ENCODE measurements at places on chromosomes 1 and 21. TPM values are rescaled to one million over a fixed set of nuclear protein-coding genes. Genes with fewer than 3 reads are reported as not detected.
A peak's percentile ranks its signal among the peaks of the same experiment; 100 is the strongest.

DNA sequence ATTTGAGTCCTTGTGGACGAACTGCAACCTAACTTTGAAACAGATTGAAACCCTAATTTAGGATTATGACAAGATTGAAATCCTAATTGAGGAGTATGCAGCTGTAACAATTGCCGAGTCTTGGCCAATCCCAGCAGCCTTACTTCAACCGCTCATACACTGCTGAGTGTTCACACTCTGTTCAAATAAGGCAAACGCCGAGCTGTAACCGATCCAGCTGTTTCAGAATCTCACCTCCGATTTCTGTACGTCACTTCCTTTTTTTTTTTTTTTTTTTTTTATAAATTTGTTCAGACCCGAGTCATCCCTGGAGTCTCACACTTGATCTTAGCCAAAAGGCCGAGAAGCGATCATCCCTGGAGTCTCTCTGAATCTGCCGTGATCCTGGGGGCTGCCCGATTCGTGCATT lies 22.3 kb upstream of the ATP5PO start:
- no peak for DNase-seq

DNA sequence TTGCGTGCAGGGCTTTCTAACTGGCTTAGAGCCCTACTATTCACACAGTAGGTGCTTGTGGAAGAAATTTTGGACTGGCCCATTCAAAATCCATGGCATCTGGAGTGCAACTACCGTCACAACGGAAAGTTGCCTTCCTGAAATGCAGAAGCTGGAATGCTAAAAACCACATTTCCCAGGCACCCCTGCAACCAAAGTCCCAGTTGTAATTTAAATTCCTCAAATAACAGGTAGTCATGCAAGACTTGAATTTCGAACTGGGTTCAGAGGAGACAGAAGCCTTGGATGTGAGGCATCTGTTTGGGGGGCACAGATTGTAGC lies 186.7 kb downstream of the TOMM20 start:
- no peak for DNase-seq

GRCh38 chr1:112794654-112795239 lies 79.6 kb upstream of the PPM1J start:
- DNase-seq = no peak

GRCh38 chr1:183075861-183076260 lies 52.6 kb downstream of the LAMC1 start:
- no peak for DNase-seq

NFASC gene
- total RNA-seq = 7.3 TPM

KCNJ15 gene
- total RNA-seq = 7.8 TPM

CXADR gene
- total RNA-seq = 14.3 TPM

- peak; percentile 23 for DNase-seq
Observed at GRCh38 chr1:53686091-53686964, 52.6 kb downstream of the GLIS1 start.

ARMH1 gene
- not detected for total RNA-seq

DNA sequence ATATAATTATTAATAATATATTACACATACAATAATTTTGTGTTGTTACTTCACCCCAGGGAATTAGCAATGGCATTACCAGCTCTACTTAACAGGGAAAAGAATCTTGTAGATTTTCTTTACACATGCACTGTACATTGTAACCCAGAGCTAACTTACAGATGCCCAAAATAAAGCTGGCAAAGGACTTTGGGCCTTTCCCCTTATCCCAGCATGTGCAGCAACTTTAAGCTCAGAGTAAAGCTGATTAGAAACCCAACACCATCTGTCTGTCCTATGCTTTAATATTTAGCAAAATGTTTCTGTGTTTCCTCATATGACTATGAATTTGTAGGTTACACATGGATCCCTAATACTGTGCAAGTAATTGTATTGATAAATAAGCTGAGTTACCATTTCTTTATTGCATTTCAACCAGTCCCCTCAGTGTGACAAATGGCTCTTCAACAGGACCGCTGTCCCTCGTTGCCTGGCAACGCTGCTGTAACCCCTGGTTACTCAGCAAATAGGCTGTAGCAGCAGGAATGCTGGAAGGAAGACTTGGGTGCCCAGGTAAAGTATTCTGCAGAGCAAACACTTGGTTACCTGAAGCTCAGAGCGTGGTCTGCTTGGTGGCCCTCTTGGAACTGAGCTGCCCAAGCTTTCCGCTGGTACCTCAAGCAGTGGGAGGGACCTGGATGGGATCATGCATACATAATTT lies at the start of gene USH2A:
TSS of gene USH2A (minus strand) at position 628 of the 700 bp plus-strand sequence. CDS start 1,112 bp downstream, outside the sequence.
- DNase-seq = no peak

LELP1 gene
- total RNA-seq = not detected

GRCh38 chr1:209688746-209689234 lies 13.6 kb downstream of the G0S2 start:
- peak; percentile 91 for DNase-seq

DNA sequence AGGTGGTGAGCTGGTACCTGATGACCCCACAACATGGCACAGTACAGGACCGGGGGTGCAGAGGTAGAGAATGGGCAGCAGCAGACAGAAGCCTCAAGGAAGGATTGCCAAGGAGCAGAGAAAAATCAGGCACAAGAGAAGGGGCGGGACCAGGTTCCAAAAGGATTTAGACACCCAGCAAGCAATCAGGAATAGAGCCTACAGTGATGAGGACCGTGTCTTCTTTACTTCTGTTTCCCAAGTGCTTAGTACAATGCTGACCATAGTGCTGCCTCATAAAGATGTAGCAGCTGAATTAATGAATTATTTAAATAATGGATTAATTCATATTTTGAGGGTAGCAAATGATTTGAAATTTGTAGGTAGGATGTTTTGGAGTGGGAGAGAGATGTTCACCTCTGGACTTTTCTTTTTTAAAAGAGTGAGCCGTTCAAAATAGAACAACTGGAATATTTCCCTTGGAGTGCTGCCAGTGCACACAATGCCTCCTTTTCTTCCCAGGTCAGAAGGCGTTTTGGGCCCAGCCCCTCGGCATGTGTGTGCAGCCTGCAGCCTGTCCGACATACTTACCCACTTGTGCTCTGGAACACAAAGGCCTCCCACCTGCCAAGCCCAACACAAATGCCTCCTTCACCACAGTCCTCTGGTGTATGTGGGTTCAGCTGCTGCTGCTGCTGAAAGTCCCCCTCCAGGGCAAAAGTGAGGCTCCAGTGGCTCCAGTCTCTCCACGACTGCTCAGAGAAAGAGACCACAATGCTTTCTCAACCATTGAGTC lies 19.6 kb downstream of the KANK4 start:
- no peak for DNase-seq

GRCh38 chr1:13930151-13930550 lies 230.2 kb downstream of the PRDM2 start:
- DNase-seq = peak; percentile 26

- no peak for DNase-seq
Observed at GRCh38 chr1:24360681-24361080, 41.5 kb downstream of the GRHL3 start.

GRCh38 chr1:21924503-21925005 lies 12.6 kb downstream of the HSPG2 start:
- no peak for DNase-seq

VTCN1 gene
- total RNA-seq = not detected

DNA sequence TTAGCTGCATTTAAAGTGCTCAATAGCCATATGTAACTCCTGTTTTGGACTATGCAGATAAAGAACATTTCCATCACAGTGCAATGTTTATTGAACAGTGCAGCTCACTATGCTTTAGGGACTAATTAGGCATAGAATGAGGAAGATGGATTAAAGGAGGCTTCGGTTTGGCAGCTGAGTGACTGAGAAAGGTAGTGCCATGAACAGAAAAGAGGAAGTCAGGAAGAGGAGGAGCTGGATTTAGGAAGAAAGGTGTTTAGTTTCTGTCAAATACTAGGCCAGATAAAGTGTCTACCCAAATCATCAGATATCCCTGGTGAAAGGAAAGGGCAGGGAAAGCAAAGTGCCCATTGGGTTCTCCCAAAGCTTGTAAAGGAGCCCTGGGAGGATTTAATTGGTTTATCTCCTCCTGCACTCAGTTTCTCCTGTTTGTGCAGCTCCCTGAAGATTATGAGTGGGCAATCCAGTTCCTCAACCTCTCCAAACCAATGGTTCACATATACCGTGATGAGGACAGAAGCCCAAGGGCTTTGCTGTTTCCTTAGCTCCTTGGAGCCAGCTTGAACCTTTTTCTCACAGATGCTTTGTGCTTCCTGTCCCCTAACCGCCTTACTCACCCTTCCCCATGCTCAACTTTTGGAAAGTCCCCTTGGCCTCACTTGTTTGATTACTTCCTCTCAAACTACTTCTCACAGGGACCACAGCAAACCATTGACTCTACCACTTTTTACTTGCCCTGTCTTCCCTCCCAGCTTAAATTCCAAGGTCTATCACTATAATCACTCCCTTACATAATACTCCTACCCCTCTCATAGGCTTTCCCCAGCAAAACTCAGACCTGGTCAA lies 3.5 kb upstream of the RAP1A start:
- no peak for DNase-seq
